Stimulated activated CD8-positive, alpha-beta memory T cell treated with anti-CD3 and anti-CD28 coated beads, Interleukin-4, amount 100 ng/mL, for 1 hour (primary cell): ENCODE measurements at places on chromosomes 6 and 20.

GRCh38 chr6:50381099-50381415 lies 331.3 kb upstream of the DEFB112 start:
- no peak for DNase-seq

DNA sequence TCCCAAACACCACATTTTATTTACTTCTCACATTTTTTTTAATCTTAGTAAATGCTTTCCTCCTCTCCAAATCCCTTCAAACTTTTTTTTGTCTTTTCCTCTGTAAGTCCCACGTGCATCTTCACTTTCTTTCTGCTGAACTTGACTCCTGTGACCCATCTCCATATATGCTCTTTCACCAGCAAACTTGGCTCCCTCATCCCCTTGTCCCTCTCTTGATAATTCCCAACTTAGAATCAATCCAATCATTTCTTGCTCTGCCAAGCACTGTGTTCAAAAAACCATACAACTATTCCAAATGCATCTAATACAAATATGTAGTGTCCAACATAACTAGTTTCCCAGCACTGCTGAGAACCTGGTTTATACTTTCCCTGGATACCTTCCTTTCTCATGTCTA lies 519.4 kb downstream of the HDGFL1 start:
- DNase-seq, result no peak

GRCh38 chr20:11719153-11719552 lies 198.5 kb upstream of the BTBD3 start:
- DNase-seq, result no peak

- no peak for DNase-seq
Measured at GRCh38 chr6:85006362-85006761, 242.0 kb upstream of the TBX18 start.

GRCh38 chr20:2390951-2391675 lies 10.4 kb downstream of the TGM6 start:
- DNase-seq, result no peak

DNA sequence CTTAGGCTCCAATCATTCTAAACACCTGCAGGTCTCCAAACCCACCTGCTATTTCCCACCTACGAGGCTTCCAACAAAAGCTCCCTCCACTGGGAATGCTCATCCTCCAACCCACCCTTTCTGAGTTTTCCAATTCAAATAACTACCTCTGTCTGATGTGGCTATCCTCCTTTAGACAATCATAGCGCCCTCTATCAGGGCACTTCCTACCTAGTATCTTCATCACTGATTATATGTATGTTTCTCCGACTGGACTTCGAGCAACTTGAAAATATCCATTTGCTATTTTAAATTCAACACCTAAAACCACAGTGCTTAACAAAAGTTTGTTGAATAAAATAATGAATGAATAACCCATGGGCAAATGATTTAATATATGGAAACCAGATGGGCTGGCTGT lies 41.3 kb downstream of the MTFR2 start:
- no peak for DNase-seq

DNA sequence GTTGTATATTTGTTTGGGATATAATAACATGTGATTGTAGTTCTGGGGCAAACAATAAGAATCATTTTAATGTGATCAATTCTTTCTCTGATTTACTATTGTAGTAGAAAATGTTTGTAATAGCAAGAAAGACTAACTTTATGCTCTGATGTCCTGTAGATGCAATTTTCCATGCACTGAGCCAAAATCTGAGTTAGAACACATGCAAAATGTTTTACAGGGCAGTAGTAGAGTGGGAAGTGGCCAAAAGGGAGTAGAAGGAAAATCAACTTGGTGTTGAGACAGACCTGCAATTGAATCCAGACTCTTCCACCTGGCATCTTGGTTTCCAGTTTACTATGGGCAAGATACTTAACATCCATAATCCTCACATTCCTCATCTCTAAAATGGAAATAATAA lies 93.5 kb upstream of the BMP5 start:
- no peak for DNase-seq

- no peak for DNase-seq
Measured at GRCh38 chr6:43809417-43810305, 39.6 kb downstream of the VEGFA start.

- DNase-seq, result no peak
Measured at GRCh38 chr6:50062051-50062450, 12.3 kb upstream of the DEFB112 start.

- no peak for DNase-seq
Measured at GRCh38 chr6:64330694-64331307, 695.2 kb downstream of the PHF3 start.

DNA sequence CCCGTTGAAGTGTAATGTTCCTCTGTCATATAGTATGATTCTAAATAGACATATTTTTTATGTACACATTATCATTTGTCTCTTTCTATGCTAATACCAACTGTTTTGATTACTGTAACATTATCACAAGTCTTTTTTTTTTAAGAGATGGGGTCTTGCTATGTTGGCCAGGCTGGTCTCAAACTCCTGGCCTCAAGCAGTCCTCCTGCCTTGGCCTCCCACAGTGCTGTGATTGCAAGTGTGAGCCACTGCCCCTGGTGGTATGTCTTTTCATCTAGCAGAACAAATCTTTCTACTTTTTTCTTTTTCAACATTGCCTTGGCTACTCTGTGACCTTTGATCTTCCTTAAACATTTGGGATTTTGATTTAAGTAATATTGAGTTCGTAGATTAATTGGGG lies 57.7 kb downstream of the SLX4IP start:
- DNase-seq, result no peak

DNA sequence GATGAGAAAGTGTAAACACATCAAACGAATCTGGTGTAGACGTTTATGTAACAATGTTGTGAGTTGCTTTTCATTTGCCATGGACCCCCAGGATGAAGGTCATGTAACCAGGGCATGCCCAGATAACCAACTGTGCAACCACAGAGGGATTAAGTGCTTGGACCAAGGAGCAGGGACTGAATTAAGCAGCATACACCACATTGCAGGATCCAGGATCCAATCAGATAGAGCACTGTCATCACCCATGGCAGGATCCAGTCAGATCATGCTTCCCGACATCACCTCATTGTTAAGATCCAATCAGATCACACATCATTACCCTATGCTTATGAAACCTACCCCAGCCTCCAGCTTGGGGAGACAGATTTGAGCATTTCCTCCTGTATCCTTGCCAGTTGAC lies 74.3 kb upstream of the RCAN2 start:
- no peak for DNase-seq

DNA sequence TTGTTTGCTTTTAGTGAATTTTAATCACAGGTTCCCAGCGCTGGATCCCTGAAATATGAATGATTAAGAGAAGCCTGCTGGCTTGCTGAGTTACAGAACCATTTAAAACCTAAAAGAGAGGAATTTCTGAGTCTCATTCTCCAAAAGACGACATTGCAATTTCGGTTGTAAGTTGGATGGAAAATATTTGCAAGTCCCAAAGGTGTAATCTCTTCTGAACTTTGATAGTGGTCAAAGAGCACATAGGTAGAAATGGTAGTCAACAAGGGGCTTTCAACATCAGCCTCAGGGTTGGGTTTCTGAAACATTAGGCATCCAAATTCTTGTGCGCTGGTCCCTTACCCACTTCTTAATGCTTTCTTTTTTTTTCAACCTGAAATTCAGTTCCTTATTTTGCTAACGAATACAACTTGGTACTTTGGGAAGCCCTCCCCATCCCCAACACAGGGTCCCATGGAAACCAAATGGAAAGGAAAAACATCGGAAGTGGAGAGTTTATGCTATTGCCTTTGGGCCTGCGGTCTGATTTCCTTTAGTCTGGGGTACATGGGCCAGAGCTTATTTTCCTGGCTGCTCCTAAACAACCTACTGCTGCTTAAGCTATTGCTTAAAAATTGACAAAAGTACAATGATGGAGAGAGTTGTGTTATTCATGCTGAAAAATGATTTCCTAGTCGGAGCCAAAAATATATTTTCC lies 117.0 kb upstream of the KCNK16 start:
- no peak for DNase-seq

GRCh38 chr20:6103301-6103700 lies 19.5 kb downstream of the FERMT1 start:
- DNase-seq, result no peak

DNA sequence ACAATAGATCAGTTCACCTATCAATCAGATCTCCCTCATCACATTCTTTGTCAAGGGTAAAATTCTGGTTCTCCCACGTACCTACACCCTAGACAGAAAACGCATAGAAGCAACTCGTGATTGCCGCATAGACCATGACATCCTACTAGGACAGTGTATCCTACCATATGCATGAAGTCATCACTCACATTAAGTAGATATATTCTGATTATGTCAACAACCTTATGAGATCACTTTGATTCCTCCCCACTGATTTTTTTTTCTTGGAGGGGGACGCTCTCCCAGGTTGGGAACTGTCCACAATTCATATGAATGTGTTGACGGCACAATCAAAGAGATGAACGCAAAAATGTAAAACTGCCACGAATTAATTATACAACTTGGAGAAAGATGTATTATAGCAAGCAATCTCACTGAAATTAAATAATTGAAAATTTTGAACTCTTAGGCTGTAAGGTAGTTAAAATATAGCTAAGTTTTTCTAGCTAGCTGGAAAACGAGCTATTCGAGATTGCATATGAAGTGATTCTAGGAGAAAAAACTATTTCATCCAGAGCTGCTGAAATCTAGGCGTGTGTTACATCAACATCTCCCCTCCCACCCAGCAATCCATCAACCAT lies 82.5 kb upstream of the CCDC28A start:
- DNase-seq, result no peak

GRCh38 chr20:36386236-36386635 lies 80.1 kb downstream of the DLGAP4 start:
- no peak for DNase-seq

DNA sequence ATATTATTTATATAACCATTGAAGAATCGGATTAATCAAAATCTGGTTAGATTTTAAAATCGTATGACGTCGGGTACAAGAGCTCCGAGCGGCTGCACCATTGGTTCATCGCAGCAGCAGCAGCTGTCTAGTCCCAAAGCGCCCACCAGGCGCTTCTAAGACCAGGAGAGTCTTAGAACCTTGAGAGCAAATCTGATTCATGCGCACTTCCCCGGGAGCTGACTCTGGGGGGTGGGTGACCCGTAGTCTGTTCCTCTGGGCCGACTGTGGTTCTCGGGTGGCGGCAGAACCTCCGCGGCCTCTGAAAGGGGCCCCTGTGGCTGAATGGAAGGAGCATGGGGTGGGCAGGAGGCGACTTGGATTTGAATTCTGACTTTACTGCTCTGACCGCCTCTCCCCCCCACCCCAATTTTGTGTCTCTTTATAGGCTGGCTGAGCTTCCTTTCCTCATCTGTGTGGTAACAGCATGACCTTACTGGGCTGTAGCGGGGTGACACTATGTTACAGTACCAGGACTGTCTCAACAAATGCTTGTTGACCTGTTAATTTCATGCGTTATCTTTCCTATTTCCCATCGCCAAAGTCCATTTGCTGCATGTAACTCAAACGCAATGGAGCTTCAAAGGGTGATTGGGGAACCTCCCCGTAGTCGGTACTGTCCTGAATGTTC lies 119.7 kb downstream of the RTN4IP1 start:
- DNase-seq, result no peak

GRCh38 chr6:328924-329323 lies 36.6 kb downstream of the DUSP22 start:
- DNase-seq, result no peak

DNA sequence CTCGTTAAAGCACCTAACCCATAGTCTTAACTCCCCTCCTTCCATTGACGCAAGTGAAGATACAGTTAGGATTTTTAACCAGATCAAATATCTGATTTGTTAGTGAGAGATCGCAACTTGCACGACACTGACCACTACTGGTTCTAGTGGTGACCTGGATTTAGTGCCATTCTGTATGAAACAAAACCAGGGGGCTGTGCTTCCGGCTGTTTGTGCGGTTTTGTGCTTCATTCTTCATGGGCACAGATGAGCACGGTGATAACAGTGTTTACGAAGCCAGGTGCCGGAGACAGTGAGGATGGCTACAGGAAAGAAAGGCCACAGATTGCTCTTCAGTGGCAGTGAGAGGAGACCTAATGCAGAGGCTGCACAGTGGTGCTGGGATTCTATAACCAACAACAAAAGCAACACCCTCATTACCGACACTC lies 75.5 kb downstream of the NOL4L start:
- no peak for DNase-seq

GRCh38 chr6:12800120-12800519 lies 83.6 kb downstream of the PHACTR1 start:
- DNase-seq, result no peak

DNA sequence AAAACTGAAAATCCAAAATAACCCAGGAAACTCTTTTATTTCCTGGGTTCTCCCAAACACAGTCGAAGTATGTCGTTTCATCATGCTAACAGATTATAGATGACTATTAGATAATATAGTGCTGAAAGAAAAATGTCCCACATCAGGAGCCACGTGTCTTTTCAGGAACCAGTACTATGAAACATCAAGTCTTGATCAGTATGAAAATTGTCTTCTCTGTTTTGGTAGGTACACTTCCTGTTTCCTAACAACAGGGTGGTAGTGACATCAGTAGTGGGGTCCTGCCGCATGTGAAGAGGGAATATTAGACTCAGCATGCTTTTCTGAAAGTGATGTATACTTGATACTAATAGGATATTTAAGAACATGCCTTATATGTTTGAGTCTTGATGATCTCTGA lies 136.7 kb downstream of the HIVEP1 start:
- DNase-seq, result no peak

GRCh38 chr6:32396028-32396427 lies 11.0 kb downstream of the BTNL2 start:
- no peak for DNase-seq

- no peak for DNase-seq
Measured at GRCh38 chr6:64238071-64238470, 602.5 kb downstream of the PHF3 start.

DNA sequence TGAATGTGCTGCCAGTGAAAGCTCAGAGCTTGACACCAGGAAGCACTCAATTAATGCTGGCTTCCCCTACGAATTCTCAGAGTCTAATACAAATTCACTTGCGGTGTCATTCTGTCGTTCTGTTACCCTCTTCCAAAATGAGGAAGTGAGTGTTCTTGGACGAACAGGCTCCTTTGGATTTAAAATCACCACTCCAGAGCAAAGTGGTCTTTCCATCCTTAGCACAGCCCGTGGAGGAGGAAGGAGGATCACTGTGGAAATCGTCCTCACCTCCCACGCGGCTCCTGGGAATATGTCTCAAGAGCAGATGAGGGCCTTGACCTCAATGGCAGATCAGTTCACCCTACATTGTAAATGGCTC lies 41.7 kb downstream of the RIOK1 start:
- DNase-seq, result no peak

DNA sequence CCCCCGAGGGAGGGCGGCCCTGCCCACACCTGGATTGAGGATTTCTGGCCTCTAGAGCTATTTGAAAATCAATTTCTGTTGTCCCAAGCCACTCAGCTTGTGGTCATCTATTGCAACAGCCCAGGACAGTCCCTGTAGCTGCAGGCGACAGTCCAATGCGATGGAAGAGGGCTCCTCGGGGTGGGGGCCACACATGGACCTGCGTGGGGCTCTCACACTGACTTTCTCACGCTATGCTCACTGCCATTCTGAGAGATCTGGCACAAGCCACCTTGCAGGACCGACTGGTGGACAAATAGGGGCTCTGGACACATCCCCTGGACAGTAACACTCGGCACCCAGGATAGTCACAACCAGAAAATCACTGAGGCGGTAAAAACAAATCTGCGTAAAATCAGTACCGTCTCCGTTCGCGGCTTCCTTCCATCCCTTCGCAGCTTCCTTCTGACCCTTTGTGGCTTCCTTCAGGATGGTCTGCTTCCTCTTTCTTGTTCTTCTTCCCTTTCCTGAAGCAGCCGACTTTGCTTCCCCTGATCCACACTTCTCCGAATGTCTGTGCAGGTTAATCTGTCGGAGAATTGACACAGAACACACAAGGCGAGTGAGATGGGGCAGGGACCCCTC lies 21.8 kb downstream of the CTCFL start:
- no peak for DNase-seq

- DNase-seq, result no peak
Measured at GRCh38 chr6:153129873-153130514, 1.1 kb downstream of the RGS17 start.
